ENCODE measurements at places on chromosomes 7 and 10.
A peak's percentile ranks its signal among the peaks of the same experiment; 100 is the strongest.

GRCh38 chr7:28658381-28658780 lies 246.1 kb downstream of the CREB5 start:
- DNase-seq: peak; percentile 38

DNA sequence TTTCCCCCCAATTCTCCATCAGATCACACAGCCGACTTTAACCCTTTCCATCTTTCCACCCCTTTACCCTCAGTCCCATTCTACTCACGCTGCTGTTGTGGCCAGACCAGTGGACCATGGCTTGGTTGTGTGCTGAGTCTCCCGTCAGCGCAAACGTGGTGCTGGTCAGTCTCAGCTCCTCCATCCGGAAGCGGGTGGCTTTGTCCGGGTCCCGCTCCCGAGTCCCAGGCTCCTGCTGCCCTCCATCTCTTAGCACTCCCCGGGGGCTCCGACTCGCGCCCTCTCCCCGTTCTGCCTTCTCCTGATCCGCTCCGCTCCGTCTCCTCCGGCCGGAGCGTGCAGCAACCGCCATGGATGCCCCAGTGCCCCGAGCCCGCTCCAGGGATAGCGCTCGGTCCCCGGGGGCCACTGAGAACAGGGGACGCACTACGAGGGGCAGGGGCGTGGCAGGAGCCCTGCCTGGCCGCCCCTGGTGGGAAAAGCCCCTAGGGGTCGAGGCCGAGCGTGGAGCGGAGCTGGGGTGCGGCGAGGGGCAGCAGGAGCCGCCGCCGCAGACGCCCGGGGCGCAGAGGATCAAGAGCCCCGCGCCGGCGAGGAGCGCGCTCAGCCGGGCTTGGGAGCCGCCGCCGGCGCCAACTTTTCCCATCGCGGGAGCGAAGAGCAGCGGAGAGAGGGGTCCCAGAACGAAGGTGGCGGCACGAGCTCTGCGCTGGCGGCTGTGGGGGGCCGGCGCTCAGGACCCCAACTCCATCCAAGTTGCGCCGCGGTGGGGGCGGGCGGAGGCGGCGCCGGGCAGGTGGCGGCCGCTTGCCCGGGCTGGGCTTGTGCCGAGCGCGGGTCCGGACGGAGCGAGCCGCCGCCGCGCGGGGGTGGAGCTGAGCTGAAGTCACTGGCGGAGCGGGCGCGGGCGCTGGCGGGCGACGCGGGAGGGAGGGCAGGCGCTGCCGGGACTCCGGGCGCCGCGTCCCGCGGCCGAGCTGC lies at the start of gene SORCS1:
TSS of gene SORCS1 (minus strand) at position 826 of the 981 bp plus-strand sequence.
- peak; percentile 87 for DNase-seq

DNA sequence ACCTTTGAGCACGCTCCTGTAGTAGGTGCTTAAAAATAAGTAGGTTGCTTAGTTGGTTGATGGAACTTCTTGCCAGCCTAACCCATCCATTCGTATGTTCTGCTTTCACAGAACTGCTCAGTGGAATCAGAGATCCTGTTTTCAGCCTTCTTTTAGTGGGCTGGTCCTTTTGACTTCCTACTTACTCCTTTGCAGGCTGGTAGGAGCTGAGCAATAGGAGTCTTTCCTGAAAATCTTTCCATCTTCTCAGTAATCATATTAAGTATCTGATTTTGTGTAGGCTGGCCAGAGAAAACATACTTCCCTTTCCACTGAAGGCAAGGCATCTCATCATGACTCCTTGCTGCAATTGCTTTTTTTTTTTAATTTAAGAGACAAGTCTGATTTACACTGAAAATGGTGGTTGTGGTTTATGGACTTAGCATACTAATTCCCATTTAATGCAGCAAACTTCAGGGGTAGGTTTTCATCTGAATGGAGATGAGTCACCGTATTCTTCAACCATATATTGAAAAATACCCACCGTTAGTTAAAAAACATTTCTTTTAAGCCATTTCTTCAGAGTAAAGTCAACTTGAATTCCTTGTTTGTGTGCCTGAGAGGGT lies 208.0 kb downstream of the ZNF365 start:
- no peak for DNase-seq

GRCh38 chr10:110150046-110150445 lies 57.4 kb upstream of the MXI1 start:
- DNase-seq: no peak

DNA sequence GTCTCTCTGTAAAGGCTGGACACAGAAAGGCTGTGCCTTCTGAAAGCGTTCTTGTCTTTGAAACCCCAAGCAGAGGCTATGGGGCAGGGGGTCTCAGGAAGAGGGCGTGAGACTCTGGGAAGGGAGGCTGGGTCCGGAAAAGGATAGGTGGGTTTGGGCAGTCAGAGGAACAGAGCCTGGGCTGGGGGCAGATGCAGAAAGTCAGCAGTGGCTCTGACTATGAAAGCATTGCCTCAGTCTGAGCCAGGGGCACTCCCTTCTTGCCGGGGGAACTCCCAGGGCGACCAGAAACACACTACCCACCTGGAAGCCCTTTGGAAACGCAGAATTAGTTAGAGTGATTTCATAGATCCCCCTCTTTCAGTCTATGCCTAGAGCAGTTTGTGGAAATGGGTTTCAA lies 72.0 kb downstream of the VWA2 start:
- no peak for DNase-seq

GRCh38 chr7:46559194-46559832 lies 638.2 kb upstream of the IGFBP3 start:
- DNase-seq: no peak

DNA sequence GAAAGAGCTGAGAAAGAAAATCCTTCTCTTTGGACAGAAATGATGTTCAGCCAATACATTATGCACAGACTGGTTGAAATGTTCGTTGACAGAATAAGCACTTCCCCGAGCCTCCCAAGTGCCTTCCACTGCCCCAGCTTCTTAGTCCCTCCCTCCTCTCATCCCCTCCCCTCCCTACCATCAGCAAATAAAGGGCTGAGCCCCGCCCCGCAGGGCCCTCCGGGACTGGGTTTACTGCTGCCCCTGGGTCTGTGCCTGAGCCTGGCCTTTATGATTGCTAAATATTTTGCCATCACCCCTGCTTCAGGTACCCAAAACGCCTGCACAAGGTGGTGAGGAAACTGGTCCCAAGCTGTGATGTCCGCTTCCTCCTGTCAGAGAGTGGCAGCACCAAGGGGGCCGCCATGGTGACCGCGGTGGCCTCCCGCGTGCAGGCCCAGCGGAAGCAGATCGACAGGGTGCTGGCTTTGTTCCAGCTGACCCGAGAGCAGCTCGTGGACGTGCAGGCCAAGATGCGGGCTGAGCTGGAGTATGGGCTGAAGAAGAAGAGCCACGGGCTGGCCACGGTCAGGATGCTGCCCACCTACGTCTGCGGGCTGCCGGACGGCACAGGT lies 28.1 kb downstream of the HKDC1 start:
- no peak for DNase-seq

DNA sequence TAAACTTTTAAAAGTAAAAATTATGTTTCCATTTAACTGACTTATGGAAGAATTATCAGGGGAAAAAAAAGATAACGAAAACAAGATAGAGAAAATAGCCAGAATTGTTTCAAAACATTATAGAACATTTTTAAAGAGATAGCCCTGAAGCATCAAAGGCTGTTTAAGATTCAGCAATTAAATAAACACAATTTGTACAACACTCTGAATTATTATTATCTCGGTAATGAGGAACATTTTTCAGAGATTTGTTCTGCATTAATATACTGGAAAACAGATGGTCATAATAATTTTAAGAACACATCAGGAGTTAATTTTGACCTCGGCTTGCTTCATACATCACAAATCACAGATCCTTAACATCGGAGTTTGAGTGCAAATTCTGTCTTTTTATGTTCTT lies 643.8 kb downstream of the SORCS1 start:
- no peak for DNase-seq

GRCh38 chr10:69911613-69912528 lies 110.2 kb downstream of the COL13A1 start:
- no peak for DNase-seq

GRCh38 chr7:101632641-101633040 lies 3.5 kb upstream of the MYL10 start:
- no peak for DNase-seq

- DNase-seq: no peak
Measured at GRCh38 chr10:132169766-132170560, 16.8 kb upstream of the DPYSL4 start.

DNA sequence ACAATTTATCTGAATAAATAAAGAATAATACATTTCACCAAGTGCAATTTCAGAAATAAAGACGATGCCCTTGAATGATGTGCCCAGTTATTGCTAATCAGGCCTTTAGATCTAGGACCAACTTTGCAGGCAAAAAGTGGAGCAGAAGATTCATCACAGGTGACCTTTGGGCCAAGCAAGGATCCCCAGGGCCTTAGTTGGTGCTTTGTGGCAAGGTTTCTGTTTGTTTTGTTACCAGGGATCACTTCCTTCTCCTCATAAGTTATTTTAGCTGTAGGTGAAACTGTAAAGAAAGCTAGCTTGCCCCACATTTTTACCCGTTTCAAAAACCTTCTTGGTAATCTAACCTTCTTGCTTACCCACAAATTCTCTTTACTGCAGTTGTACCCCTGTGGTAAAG lies 323.2 kb downstream of the NEBL start:
- no peak for DNase-seq

DNA sequence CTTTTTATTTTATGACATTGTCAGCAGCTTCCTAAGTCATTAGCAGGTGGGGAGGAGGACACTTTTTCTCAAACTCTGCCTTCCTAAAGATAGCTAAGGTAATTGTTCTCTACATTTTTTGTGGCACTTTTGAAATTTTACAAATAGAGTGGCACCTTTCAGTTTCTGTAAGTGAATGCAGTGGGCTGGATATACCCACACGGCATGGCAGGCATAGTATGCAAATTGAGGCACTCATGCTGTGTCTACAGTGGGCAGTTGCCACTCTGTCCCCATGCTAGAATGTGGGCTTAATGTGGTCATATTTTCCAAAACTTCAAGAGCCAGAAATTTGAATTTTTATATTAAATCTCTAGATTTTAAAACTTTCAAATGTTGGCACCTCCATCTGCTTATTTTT lies 12.8 kb upstream of the SH3PXD2A start:
- no peak for DNase-seq

DNA sequence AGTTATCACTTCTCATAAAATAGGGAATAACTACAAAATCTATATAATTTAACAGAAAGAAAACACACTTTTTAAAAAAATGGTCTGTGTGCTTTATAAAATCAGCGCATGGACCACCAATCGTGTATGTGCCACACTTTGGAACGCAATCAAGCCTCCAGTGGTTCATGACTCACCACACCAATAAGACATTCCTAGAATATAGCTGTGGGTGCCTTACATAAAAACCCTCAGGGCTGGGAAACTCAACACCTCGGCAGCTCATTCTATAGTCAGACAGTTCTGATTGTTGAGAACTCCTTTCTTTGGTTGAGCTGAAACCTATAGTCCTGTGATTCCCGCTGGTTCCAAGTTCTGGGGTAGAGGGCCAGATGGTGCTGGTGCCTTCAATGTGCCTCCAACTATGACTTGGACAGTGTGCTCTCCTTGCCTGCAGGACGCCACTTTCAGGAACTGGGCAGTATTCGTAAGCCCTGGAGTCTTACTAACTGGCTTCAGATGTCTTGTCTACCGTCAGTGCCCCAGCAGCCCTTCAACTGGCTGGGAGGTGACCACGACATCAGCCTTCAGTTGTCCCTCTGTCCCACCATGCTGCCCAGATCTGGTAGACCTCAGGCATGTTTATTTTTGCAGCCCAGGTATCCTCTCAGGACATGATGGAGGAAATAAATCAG lies 135.7 kb upstream of the GDF10 start:
- no peak for DNase-seq

GRCh38 chr7:116071629-116072028 lies 41.1 kb upstream of the TFEC start:
- DNase-seq: no peak

DNA sequence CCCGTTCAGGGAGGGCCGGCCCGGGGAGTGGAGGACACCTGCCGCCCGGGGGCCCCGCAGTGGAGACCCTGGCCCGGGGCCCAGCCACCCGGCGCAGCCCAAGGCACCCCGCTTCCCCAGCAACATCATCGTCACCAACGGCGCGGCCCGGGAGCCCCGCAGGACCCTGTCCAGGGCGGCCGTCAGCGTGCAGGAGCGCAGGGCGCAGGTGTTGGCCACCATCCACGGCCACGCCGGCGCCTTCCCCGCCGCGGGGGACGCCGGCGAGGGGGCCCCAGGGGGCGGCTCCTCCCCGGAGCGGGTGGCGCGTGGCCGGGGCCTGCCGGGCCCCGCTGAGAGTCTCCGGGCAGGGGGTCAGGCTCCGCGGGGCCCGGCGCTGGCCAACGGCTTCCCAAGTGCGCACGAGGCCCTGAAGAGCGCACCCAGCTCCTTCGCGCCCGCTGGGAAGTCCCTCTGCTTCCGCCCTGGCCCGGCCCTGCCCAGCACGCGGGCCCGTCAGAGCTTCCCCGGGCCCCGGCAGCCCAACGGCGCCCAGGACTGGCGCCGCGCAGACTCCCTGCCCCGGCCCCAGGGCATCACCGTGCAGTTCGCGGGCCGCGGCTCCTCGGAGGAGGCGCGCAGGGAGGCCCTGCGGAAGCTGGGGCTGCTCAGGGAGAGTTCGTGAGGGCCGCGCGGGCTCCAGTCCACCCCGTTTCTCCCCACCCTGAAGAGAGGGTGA lies 46.7 kb downstream of the PROSER2 start:
- no peak for DNase-seq

DNA sequence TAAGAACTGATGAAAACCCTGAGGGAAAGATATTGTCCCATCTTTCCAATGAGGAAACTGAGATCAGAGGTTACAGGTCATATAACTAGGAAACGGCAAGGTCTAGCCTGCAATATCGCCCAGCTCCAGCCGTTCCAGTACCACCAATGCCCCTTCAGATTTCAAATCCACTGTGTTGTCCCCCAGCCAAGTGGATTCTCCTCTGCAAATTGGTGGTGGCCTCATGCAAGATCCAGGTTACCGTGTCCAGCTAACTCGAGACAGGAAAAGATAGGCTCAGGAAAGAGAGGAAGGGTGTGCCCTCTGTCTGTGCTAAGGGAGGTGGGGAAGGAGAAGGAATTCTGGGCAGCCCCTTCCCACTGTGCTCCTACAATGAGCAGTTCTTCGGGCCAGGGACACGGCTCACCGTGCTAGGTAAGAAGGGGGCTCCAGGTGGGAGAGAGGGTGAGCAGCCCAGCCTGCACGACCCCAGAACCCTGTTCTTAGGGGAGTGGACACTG lies 25.3 kb downstream of the PRSS2 start:
- peak; percentile 20 for DNase-seq

GRCh38 chr7:16559497-16560179 lies 33.0 kb downstream of the LRRC72 start:
- DNase-seq: no peak

DNA sequence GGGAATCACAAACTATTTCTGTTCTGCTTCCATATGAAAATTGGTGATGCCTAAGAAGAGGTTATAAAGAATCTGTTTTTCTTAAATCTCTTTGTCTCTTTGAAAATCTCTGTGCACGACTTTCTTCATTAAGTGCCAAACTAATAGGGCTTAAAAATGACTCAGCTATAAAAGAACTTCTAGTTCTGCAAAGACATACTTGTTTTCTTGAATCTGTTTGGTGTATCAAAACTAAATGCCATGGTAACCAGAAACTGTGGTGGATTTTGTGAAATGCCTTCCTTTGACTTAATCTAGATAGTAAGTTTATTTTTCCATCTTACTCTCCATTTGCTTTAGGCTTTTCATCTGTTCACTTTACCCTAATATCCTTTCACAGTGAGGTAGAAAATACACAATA lies 417.8 kb downstream of the PARD3 start:
- no peak for DNase-seq
